CD4-positive, alpha-beta memory T cell (primary cell): ENCODE measurements at places on chromosomes 1 and 21. TPM values are rescaled to one million over a fixed set of nuclear protein-coding genes. Genes with fewer than 3 reads are reported as not detected.

DNA sequence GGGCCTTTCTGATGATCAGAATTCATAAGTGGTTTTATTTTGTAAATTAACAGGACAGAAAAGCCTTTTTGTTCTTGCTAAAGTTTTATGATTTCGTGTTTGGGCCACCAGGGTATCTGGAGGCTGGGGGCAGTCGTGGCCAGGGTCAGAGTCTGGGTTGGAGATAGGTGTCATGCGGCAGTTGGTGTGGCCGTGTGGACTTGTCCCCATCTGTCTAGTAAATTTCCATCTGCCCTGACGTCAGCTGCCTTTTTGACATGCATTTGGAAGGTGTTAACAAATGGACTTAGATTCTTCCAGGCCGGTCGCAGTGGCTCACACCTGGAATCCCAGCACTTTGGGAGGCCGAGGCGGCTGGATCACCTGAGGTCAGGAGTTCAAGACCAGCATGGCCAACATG is 56.8 kb downstream of the SKI start:
- no peak overlapping the region for H3K4me3 ChIP-seq
- H3K27me3 ChIP-seq: no peaks in the 10 kb centered on the region

GRCh38 chr1:112960384-112960783 is 4.4 kb upstream of the SLC16A1 start:
- peaks cover 26% of the 10 kb centered on the region for H3K4me1 ChIP-seq
- peaks cover 7% of the 10 kb centered on the region for H3K36me3 ChIP-seq
- no peak overlapping the region for H3K27ac ChIP-seq
- no peaks in the 10 kb centered on the region for H3K27me3 ChIP-seq
- no peak for DNase-seq
- no peak overlapping the region for H3K4me3 ChIP-seq

DNA sequence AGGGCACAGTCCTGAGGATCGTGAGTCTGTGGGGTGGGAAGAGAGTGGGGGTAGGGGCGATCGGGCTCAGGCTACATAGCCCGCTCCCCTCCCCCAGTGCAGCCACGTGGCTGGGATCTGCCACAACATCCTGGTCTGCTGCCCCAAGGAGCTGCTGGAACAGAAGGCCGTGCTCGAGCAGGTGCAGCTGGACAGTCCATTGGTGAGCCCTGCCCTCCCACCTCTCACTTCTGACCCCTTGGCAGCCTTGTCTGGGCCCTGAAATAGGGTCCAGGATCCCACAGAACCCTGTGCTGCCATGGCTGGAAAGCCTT is 5.0 kb downstream of the CNKSR1 start:
- H3K4me3 ChIP-seq: no peak overlapping the region
- DNase-seq: no peak
- H3K27me3 ChIP-seq: no peaks in the 10 kb centered on the region
- no peaks in the 10 kb centered on the region for H3K4me1 ChIP-seq

GRCh38 chr1:161439280-161440232 is 65.7 kb upstream of the FCGR2A start:
- no peak overlapping the region for H3K4me3 ChIP-seq
- no peaks in the 10 kb centered on the region for H3K36me3 ChIP-seq
- H3K27me3 ChIP-seq: peaks cover 6% of the 10 kb centered on the region
- peaks cover 5% of the 10 kb centered on the region for H3K4me1 ChIP-seq
- H3K27ac ChIP-seq: no peak overlapping the region
- no peak for DNase-seq

SPATA21 gene
- polyA plus RNA-seq: not detected

FAM151A gene
- polyA plus RNA-seq: not detected

LMX1A gene
- not detected for polyA plus RNA-seq

CFHR5 gene
- polyA plus RNA-seq: not detected
